ENCODE measurements at places on chromosomes 11 and 22.

DNA sequence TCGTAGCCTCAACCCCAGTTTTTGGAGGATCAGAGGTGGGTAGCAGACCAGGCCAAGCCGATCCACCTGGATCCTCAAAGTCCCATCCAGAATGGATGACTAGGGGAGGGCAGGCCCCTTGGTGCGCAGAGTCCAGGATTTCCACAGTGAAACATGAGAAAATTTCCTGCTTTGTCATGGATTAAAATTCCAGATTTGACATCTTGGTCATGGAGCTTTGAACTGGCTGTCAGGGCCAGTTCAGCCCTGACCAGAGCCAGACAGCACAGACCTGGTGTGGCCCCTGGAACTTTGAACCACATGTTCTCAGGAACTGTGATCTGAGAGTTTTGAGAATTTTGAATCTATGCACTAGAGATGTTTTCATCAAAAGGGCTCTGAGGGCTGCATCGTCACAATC, 177.5 kb downstream of the MN1 start:
- DNase-seq: no peak

- no peak for DNase-seq
Measured at GRCh38 chr11:72313912-72314598, 70.1 kb upstream of the PHOX2A start.

DNA sequence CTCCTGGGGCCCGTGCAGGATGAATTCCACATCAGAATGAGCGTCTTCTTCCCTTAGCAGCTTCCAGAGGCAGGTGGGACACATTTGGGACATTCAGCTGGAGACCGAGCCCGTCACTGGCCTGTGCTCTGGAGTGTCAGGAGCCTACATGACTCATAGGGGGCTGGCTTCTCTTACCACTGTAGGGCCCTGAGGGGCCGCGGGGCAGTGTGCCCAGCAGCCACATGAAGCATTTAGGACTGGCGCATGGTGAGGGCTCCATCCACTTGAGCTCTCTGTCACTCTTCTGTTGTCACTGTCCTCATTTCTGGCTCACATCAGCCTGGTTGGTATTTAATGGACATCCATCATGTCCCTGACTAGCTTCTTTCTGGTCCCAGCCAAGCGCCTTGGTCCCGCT, 38.0 kb upstream of the TEF start:
- no peak for DNase-seq

- DNase-seq: peak; percentile 14
Measured at GRCh38 chr11:44446366-44446762, 119.1 kb upstream of the CD82 start.

- no peak for DNase-seq
Measured at GRCh38 chr11:69151836-69152235, 3.9 kb upstream of the SMIM38 start.

GRCh38 chr22:50600538-50600937, at the start of gene MAPK8IP2:
Gene MAPK8IP2, plus strand, starts transcription at chr22:50600793. Its CDS starts 26 bp downstream, at chr22:50600819.
- DNase-seq: no peak
